Stimulated activated CD8-positive, alpha-beta memory T cell treated with anti-CD3 and anti-CD28 coated beads, Interleukin-7, amount 100 ng/mL, for 4 hours (primary cell): ENCODE measurements at places on chromosomes 5 and 9.

GRCh38 chr5:115947260-115947659 lies 15.0 kb upstream of the LVRN start:
- no peak for DNase-seq

- DNase-seq: no peak
These were observed 382.7 kb downstream of the ENC1 start for GRCh38 chr5:74257645-74258313.

DNA sequence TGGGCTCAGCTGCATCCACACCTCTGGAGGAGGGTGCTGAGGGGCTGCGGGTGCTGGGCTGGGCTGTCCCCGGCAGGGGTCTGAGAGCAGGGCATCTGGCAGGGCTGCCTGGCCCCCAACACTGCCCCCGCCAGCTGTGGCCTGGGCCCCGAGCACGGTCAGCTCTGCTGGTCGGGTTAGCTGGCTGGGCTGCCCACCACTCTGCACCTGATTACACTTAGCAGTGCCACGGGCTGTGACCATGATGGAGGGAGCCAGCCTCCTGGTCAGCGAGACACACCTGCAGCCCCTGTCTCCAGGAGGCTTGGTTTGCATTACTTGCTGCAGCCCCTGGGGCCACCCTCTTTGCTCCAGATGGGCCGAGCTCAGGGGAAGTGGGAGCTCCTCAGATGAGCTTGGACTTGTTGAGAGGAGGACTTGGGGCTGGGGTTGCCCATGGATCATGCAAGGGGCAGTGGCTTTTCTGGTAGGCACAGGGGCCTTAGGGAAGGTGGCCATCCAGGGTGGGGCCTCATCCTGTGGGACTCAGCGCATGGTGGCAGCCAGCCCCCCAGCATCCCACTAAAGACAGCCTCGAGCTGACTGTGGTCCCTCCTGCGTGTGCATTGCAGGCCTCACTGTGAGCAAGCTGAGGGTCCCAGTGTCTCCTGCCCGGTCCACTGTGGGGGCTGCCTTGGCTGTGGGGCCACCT lies 132.0 kb upstream of the FAM120A start:
- no peak for DNase-seq

DNA sequence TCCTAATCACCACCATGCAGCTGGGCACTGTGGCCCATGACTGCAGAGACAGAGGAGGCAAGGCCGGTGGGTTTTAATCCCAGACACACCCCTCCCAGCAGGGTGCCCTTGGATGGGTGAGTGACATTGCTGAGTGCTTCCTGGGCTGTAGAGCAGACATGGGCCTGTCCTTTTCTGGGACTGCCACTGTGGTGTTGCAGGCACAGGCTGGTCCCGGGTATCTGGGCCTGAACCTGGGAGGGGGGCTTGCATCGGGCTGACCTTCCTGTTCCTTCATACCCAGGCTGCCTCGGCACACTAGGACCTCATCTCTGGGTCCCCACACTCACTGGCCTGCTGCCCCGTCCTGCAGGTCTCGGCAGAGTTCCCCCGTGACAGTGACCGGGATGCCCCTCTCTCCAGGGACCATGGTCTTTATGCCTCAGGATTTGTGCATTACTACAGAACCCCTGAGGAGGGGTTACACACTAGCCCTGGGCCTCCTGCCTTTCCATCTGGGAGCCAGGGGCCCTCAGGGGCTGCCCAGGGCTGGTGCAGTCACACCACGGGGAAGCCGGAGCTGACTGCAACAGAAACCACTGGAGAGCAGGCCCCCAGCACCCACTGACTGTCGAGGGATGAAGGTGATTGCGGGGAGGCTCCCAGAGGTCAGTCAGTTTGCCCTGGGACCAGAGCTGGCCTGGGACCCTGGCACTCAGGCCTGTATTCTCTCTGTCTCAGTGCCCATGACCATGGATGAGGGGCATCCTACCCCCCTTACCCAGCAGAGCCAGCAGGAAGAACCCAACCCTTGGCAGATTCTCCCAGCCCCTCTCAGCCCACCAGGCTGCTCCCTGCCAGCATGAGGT lies 8.9 kb upstream of the SLC25A48 start:
- no peak for DNase-seq

DNA sequence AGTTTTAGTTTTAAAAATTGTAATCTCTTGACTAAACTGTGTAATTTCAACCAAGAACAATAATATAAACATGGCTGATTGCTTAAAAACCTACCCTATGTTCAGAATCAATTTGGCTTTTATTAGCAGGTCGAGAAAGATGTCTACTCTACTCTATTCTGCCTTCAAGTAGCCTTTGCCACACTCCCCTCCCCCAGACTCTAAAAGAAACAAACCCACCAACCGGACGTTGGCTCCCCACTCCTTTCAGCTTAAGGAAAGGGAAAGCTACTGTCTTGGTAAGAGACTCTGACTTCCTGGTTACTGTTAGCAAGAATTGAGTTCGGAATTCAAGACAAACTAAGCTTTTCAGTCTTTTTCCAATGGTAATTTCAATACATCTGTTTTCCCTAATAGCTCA lies 46.7 kb downstream of the TNFAIP8 start:
- DNase-seq: no peak

DNA sequence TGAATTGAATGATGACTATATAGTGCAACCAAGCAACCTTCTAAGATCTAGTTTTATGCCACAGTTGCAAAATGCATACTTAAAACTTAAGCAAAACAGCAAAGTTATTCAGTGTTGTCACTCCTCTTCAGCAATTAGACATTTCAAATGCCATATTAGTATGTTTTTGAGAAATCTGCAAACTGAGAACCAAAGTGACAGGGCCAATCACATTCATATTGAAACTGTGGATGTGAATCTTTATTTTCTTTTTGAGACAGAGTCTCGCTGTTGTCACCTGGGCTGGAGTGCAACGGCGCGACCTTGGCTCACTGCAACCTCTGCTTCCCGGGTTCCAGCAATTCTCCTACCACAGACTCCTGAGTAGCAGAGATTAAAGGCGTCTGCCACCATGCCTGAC lies 249.2 kb upstream of the EFNA5 start:
- no peak for DNase-seq

DNA sequence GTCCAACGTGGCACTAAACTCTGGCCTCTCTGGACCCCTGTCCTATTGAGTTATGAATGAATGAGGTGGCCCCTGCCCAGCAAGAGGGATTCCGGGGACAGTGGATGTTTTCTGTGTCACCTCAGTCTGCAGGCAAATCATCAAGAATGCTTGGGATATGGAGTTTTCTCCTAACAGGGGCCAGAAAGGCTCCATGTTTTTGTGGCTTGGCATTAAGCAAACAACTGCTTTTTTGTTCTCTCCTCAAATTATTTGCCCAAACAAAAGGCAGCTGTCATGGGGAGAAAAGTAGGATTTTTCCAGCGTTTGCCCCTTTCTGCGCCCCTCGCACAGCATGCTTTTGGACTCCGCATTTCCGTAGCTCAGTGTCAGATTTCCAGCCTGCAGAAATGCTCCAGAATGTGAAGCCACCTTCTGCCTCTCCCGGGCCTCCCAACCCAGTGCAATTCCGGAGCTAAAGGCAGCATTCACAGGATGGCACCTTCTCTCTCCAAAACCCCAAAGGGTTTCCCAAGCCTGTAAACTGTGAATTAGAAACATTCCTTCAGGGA lies 553.3 kb downstream of the CCDC171 start:
- DNase-seq: no peak

DNA sequence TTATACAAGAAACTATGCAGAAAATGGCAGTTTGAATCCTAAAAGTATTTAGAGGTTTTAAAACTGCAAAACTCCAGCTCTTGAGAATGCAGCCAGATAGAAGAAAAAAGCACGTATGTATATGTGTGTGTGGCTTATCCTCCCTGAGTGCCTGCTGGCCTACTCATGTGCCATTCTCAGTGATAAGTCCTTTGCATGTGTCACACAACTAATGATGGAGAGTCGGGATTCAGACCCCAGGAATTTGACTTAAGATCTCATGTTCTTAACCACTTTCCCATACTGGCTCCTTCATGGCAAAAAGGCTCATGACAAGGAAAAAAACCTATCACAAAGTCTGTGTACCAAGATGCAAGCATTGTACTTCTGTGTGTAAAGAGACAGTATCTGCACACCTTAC lies 26.6 kb downstream of the SMARCA2 start:
- no peak for DNase-seq

GRCh38 chr5:65970481-65971367 lies 44.3 kb downstream of the ERBIN start:
- DNase-seq: no peak

- no peak for DNase-seq
These were observed 26.1 kb upstream of the RETREG1 start for GRCh38 chr5:16642867-16643266.

DNA sequence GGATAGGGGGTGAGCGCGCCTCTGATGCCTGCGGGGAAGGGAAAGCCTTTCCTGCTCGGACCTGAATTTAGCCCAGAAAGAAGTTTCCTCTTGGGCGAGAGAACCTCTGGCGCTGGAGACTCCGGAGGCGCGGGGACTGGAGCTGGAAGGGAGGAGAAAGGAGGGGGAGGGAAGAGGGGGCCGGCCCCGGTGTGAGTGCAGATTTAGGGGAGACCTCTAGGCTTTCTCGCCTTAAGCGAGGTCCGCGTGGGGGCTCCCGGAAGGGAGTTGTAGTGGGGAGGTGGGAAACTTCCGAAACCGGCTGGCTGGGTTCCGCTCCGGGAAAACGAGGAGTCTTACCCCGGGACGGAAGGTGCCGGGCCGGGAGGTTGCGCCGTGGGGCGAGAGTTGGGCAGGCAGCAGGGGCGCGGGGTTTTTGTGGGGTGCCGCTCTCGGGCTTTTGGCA lies 1.3 kb downstream of the PCSK5 start:
- no peak for DNase-seq

- no peak for DNase-seq
These were observed 136.5 kb downstream of the SNX18 start for GRCh38 chr5:54653956-54654614.

- DNase-seq: no peak
These were observed 16.3 kb downstream of the ADAM19 start for GRCh38 chr5:157559301-157559700.

DNA sequence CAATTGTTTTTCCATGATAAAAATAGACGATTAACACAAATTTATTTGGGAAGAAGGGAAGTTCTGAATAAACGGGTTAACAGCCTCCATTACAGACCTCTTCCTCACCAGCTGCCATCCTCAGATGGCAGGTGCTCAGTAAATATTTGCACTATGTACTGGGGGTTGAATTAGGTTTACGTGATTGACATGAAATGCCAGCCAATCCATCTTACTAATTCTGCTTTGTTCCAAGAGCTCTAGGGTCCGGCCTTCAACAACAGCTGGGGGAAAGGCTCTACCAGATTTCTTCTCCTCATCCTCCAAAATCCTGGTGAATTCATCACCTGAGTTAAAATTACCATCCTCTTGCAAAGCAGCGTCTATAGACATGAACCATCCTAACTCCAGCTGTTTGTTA lies 104.6 kb downstream of the MTX3 start:
- DNase-seq: no peak

DNA sequence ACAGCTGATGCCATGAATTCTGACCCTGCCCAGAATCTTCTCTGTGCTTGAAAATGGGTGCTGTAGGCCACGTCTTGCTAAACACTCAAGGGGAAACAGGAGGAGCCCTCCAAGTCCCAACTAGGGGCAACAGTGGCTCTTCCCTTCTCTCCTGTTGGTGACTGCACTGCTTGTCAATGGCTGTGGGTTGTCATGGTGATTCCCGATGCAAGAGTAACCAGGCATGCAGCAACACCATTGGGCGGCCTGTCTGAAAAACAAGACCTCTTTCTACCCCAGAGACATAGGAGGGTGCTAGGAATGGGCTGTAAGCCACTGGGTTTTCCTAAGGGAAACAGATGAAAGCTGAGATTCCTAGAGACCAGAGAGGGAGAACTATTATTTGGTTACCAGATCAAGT lies 201.7 kb upstream of the PANK3 start:
- DNase-seq: no peak

GRCh38 chr5:31706186-31706585 lies 67.3 kb downstream of the PDZD2 start:
- DNase-seq: no peak

DNA sequence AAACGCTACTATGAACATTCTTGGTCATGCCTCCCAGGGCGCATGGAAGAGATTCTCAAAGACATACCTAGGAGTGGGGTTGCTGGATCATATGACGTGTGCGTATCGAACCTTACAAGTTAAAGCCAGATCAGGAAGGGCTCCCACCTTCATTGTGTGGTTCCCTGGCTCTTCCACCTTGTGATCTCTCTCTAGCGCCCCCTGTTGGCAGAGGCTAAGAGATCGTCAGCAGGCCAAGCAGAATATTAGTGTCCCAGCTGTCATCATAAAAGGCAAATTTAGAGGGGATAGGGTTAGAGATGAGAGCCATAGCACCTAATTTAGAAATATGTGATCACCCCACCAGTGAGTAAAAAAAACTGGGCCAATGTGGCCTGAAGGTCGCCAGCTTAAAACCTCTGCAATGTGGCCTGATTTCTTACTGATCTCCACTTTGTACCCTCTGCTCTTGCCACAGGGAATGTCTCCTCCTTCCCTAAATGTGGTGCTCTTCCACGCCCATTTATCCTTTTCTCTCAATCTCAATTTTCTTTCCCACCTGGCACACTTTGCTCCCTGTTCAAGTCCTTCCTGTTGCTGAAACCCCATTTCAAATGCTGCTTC lies 91.7 kb upstream of the SHB start:
- peak; percentile 29 for DNase-seq

DNA sequence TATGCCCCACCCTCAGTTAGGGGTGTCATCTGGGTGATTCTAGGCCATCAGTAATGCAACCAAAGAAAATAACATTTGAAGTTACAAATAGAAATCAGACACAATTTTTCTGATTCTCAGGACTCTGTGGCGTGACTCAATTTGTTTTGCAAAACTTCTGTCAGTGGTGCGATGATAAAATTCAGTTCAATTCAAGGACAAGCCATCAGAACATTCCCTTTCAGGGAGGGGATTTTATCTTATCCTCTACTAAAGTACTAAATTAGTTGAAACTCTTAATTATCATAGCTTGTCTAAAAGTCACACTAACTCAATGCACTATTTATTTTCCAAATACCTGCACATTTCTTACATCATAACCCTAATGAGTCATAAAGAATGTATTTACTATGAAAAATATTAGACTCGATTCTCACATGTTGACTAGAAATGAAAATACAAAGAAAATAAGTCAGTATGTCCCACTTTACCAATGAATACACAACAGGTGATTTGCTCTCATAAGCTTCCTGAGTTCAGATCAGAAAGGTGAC lies 28.2 kb downstream of the HTR4 start:
- no peak for DNase-seq
